Neural progenitor cell (in vitro differentiated cells): ENCODE measurements at places on chromosomes 5 and 9. TPM values are rescaled to one million over a fixed set of nuclear protein-coding genes. Genes with fewer than 3 reads are reported as not detected.

GRCh38 chr9:128611600-128612394, 44.9 kb downstream of the DYNC2I2 start:
- DNase-seq, result no peak

DNA sequence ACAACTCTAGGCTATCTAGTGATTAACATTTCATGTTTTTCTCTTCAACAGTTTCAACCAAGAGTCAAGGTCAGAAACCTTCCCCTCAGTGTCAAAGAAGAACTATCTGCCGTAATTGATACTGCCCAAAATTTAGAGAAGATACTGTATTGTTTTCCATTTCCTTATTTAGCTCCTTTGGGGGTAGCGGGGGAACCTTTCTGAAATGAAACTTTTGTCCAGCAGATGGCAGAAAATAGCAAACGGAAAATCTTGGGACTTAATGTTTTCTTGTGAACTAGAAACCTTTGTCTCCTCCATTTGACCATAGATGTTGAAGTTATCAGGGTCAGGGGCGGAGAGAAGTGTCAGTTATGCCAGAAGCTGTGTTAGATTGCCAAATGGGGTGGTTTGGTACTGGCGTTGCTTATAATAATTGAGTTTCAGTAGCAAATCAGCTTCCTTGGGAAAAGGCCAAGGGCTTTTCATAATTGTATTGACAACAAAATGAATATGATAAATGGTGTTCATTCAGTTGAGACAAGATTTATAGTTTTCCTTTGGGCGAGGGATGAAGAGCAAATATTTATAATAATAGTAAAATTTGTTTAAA, 101.7 kb upstream of the TLX3 start:
- peak; percentile 61 for DNase-seq

DNA sequence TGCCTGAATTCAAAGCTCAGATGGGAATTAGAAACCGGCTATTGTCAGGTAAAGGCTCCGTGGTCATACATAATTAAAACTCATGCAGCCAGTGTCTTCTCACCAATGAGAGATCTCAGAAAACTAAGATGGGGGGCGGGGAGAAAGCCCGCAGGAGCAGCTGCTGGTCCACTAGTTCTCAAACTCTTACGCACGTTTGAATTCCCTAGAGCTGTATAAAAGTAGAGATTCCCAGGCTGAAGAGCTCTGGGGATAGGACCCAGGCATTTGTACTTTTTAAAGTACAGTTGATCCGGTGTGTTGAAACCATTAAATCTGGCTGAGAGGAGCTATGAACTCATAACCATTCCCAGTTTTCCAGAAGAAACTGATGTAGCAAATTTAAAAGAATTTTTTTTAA, 68.5 kb downstream of the FRMD3 start:
- no peak for DNase-seq

DNA sequence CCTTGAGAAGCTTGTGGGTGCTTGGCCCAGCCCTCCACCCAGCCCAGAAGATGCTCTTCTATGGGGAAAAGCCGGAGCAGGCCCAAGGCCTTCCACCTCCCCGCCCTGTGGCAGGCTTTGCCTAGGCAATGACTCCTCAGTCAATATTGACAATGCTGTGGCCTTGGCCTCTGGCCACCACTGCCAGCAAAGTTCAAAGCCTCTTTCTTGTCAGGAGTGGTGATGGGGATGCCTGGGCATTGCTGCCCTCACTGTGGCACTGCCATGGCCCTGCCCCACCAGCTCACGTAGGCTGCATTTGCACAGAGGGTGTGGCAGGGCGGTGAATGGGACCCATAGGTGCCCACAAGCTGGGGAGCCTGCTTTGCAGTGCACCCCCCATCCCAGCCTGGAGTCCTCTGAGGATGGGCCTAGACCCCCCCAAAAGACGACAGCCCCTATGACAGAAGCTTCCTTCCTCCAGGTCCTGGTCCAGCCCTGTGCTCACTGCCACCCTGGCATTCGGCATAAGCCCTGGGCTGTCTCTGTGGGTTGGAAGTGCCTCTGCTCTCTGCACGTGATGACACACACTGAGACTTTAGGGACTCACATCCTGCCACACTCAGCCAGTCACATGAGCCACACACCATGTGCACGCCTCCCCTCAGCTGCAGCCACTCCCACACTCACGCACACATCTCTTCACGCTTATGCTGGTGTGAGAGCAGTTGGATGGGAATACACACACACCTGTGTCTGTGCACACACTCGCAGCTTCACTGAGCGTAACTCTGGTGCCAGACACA, 31.1 kb downstream of the MORN5 start:
- no peak for DNase-seq

GRCh38 chr5:151257731-151258181, 4.8 kb downstream of the GM2A start:
- DNase-seq, result no peak

- DNase-seq, result no peak
These were observed 115.3 kb downstream of the UBE2R2 start for GRCh38 chr9:33932078-33932807.

GRCh38 chr5:98750693-98751092, 22.8 kb upstream of the RGMB start:
- DNase-seq, result no peak

DNA sequence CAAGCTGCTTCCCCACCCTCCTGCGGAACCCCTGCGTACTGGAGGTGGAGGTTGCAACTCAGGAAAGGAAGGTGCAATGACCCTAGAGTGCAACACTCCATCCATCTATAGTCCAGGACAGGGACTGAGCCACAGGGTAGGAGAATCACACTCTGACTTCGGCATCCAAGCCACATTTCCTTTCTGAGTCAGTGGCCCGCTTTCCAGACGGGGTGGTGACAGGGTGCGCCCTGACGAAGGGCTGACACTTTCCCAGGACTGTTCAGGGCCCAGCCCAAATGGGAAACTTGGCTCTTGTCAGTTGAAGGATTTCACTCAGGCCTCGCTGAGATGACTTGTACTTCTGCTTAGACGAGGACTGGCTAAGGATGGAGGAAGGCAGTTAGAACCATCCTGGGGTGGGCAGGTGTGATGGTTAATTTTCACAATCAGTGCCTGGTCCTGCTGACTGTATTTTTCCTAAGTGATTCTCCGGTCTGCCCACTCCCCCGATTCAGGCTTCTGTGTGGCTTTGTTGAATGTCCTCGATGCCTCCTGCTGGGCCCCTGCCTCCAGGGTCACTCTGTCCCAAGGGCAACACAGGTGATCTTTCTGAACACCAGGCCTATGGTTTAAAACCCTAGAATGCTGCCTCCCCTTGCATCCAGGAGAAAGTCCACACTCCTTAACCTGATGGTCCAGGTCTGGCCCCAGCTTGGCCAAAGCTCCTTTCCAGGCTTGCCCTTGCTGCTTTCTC, 228.1 kb downstream of the FSTL4 start:
- no peak for DNase-seq

GRCh38 chr5:6712142-6712576, 1.1 kb upstream of the TENT4A start:
- peak; percentile 75 for DNase-seq

DNA sequence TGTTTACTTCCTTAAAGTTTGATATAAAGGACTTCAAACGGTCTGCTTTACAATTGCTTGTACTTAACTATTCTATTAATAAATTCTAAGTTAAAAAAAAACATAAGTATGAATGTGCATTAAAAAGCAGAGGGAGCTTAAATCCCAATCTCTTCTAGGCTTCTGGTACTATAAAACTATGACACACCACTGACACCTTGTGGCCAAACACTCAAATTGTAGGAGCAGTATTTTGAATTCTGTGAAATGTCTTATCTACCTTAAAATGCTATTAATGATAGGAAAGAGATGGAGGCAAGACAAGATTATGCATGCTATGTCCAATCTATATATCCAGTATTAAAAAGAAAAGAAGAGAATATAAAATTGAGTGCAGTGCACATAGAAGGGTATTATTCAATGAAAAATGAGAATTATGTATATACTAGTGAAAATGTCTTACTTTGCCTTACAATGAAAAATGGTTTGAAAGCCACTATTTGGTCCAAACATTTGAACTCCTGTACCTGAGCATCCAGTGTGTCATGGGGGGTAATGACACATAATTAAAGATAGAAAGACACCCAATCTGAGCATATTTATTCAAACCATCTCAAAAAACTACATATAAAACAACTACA, 87.6 kb downstream of the ERP44 start:
- DNase-seq, result peak; percentile 62

- DNase-seq, result no peak
These were observed 53.5 kb upstream of the SLC28A3 start for GRCh38 chr9:84394036-84394435.

GRCh38 chr5:9888501-9888901, 258.4 kb upstream of the TAS2R1 start:
- no peak for DNase-seq

DNA sequence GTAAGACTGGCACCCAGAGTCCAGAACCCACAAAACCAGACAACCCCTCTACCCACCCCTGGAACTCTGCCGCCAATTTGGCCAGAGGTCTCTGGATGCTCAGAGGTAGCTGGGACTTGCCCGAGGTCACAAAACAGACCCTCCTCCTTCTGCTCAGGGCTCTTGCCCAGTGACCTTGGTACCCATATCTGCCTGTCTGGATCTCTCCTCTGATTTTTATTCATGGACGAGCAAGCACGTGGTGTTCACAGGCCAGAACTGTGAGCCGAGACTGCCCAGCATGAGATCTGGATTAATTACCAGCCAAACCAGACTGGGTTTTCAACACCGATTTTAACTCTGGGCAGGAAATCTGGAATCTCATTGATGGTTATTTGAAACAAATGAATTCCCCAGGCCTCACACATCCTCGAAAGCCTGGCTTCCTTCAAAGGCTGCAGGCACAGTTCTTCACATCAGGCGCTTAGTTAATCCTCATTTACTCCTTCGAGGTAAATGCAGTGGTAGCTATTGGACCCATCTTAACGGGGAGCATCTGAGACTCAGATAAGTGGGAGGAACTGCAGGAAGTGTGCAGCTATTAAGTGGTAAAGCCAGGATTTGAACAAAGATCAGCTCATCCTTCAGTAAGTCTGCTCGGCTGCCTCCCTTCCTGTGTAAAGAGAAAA, 21.4 kb downstream of the COL27A1 start:
- DNase-seq, result peak; percentile 60

- no peak for DNase-seq
These were observed 95.6 kb downstream of the ARSB start for GRCh38 chr5:78889369-78890140.

- DNase-seq, result no peak
These were observed 46.9 kb downstream of the ARHGEF37 start for GRCh38 chr5:149628221-149628620.

DNA sequence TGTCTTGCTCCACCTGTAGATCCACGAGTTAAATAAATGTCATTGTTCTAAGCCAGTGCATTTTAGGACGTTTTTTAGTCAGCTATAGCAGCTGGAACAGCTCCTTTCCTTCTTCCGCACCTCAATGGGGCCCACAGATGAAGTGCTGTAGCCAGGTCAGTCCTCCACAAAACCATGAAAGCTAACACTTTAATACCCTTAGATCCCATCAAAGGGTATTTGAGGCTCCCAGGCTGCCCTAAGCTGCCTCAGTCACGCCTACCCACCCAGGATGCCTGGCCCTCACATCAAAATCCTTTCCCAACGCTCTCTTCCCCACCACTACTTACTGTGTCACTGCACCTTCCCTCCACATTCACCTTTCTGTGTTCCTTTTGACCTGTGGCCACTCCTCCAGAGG, 44.1 kb upstream of the ACO1 start:
- DNase-seq, result peak; percentile 80

DNA sequence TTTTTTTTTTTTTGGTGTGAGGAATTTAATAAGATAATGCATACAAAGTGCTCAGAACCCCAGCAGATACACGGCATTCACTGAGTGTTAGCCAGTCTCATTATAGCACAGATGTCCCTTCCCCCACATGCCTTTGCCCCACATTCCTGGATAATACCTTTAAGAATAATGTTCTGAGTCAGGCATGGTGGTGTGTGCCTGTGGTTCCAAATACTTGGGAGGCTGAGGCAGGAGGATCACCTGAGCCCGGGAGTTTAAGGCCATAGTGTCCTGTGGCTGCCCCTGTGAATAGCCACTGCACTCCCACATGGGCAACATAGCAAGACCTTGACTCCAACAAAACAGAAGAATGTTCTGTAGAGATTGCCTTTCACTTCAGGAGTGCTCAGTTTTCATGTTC, 24.2 kb upstream of the ANKRD18A start:
- DNase-seq, result no peak

DNA sequence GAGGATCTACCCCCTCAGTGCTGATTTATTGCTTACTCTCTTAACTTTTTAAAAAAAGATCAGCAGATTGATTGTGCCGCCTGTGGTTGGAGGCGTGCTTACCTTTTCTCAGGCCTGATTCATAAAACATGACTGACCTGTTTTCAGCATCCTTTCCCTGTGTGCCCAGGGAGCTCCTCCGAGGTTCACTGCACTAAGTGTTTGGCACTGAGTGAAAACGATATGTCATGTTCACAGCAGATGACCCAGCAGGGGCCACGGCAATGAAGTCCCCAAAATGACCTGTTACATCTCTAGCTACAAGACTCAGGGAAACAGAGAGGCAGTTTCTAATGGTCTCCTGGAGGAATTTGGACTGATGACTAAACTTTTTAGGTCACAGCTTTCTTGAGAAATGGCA, 69.9 kb downstream of the INSYN2B start:
- no peak for DNase-seq

- no peak for DNase-seq
These were observed 203.3 kb upstream of the DMRT1 start for GRCh38 chr9:638152-638551.

DNA sequence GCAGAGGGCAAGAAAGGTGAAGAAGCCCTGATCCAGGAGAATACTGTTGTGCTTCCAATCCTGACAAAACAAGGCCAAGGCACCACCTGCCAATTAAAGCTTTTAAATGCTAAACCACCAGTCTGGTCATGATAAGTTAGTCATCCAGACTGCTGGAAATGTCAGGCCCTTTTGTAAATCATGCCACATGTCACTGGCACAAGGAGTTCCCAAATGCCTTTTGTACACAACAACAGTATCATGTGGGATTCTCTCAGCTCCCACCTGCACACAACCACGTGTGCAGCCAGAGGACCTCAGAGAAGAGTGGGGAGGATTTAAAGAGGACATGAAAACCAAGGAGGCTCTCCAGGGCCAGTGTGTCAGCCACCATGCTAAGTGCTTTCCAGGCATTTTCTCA, 99.3 kb downstream of the CDK5RAP2 start:
- DNase-seq, result no peak

Gene DBH
- not detected in 2 replicates for total RNA-seq

Gene PHF24
- total RNA-seq, result 0.71 and 1.8 TPM in 2 replicates

Gene SEMA4D
- total RNA-seq, result 19.1 and 24.9 TPM in 2 replicates

Gene QRFP
- not detected in 2 replicates for total RNA-seq

Gene PCDHGA9
- 0.97 and 2.2 TPM in 2 replicates for total RNA-seq

Gene FNIP1
- 26.0 and 44.4 TPM in 2 replicates for total RNA-seq

Gene DCP2
- total RNA-seq, result 123 and 174 TPM in 2 replicates
